Right renal cortex interstitium (tissue), 3 donors: ENCODE measurements at places on chromosomes 2 and 18. TPM values are rescaled to one million over a fixed set of nuclear protein-coding genes. Genes with fewer than 3 reads are reported as not detected.

DPP4 gene
- polyA plus RNA-seq = 151 TPM

DCAF17 gene
- polyA plus RNA-seq = 22.7 TPM

WNT10A gene
- 1.1 TPM for polyA plus RNA-seq

C2orf78 gene
- polyA plus RNA-seq = not detected

MAPRE2 gene
- polyA plus RNA-seq = 28.5 TPM

SERPINB11 gene
- not detected for polyA plus RNA-seq

SLC4A5 gene
- polyA plus RNA-seq = 2.2 TPM

PGAP1 gene
- polyA plus RNA-seq = 24.2 TPM

SMAD2 gene
- polyA plus RNA-seq = 105 TPM

NLRC4 gene
- 1.0 TPM for polyA plus RNA-seq

FZD7 gene
- polyA plus RNA-seq = 76.7 TPM

ST8SIA5 gene
- 0.37 TPM for polyA plus RNA-seq

ESPNL gene
- 0.39 TPM for polyA plus RNA-seq
